Naive thymus-derived CD4-positive, alpha-beta T cell (primary cell): ENCODE measurements at places on chromosomes 12 and 14. TPM values are rescaled to one million over a fixed set of nuclear protein-coding genes. Genes with fewer than 3 reads are reported as not detected.

DNA sequence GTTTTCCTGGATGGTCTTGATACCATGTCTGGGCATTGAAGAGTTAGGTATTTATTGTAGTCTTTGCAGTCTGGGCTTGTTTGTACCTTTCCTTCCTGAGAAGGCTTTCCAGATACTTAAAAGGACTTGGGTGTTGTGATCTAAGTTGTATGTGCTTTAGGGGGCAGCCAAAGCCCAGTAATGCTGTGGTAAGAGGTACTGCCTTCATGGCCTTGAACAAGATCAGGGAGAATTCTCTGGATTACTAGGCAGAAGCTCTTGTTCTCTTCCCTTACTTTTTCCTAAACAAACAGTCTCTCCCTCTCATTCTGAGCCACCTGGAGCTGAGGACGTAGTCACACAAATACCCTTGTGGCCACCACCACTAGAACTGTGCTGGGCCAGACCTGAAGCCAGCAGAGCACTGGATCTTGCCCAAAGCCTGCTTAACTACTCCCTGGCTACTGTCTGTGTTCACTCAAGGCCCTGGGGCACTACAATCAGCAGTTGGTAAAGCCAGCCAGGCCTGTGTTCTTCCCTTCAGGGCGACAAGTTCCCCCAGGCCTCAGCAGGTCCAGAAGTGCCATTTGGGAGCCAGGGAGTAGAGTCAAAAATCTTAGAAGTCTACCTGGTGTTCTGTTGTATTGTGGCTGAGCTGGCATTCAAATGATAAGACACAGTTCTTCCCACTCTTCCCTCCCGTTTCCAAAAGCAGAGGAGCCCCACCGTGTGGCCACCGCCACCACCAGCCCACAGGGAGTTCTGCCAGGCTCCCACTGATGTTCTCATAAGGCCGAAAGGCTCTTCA, 11.4 kb downstream of the PRORP start:
- no peak for DNase-seq

- DNase-seq = no peak
Observed at GRCh38 chr12:74535536-74535935, 2.1 kb upstream of the ATXN7L3B start.

GRCh38 chr12:120091371-120092090, 25.0 kb downstream of the RAB35 start:
- no peak for DNase-seq

DNA sequence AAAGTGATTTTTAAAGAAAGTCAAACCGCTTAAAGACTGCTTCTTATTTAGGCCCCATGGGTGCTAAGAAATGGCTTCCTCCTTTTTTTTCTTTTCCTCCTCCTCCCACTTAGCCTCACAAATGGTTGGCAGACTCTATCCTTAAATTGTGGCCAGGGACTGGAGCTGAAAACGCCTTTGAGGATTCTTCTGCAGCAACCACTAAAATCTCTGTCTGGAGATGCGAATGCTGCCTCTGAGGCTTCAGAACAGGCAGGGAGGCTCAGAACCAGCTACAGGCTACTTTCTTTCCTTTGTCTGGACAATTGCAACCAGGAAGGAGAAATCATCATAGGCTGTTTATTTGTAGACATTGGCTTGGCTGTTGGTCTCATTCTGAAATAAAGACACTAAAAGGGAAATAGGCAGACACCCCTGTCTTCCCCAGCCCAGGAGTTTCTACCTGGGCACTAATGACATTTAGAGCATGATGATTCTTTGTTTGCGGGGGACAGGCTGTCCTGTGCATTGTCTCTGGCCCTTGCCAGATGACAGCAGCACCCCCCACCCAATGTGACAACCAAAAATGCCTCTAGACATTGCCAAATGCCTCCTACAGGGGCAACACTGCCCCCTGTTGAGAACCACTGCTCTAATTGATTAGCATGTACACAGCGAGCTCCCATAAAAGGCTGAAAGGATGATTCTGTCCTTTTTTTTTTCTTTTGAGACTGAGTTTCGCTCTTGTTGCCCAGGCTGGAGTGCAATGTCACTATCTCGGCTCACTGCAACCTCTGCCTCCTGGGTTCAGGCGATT, 50.3 kb downstream of the MAP1LC3B2 start:
- DNase-seq = no peak

DNA sequence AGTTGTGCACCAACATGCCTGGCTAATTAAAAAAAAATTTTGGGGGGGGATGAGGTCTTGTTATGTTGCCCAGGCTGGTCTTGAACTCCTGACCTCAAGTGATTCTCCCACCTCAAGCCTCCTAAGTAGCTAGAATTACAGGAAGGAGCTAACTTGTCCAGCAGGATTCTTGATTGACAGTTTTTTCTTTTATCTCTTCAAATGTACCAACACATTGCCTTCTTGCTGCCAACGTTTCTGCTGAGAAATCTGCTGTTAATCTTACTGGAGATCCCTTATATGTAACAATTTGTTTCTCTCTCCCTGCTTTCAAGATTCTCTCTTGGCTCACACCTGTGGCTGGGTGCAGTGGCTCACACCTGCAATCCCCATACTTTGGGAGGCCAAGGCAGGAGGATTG, 22.4 kb upstream of the MARK3 start:
- DNase-seq = no peak

ACADS gene
- 18.4 TPM for polyA plus RNA-seq

SLC39A5 gene
- not detected for polyA plus RNA-seq

TRPV4 gene
- polyA plus RNA-seq = not detected

STAT2 gene
- 80.3 TPM for polyA plus RNA-seq

DNA sequence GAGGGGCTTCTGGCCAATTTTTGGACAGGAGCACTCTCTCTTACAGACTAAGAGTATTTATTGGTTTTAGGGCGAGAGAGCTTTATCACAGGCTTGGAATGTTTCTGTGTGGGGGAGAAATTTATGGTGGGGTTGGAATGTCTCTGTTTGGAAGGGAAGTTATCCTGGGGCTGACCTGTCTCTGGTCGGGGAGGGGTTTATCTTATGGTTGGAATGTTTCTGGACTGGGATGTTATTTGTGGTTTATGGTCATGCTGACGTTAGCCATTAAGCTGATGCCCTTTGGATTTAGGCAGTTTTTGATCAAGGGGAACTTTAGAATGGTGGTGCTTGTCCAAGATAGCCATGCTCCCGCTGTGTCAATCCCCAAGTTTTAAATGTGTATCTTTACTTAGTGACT, 614.8 kb downstream of the DIO2 start:
- no peak for DNase-seq

- no peak for DNase-seq
Observed at GRCh38 chr12:57118711-57119271, 7.6 kb upstream of the STAT6 start.

GRCh38 chr14:89320381-89321000, 96.5 kb downstream of the FOXN3 start:
- DNase-seq = no peak
